ENCODE measurements at places on chromosomes 1 and 21.

GRCh38 chr1:110637475-110637874 lies 31.3 kb upstream of the KCNA2 start:
- no peak for DNase-seq

DNA sequence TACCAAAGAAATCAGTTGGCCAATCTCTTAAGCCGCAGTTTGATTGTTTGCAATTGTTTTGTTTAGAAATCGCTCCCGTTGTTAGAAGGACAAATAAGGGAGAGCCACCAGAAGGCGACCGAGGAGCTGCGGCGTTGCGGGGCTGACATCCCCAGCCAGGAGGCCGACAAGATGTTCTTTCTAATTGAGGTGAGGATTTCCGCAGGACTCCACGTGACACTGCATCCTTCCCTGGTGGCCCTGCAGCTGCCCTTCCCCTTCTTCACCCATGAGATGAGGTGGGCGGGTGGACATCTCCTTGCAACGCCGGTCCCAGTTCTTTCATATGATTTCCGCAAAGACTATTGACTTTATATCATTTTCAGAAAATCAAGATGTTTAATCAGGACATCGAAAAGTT lies 27.2 kb upstream of the MX1 start:
- DNase-seq: no peak

DNA sequence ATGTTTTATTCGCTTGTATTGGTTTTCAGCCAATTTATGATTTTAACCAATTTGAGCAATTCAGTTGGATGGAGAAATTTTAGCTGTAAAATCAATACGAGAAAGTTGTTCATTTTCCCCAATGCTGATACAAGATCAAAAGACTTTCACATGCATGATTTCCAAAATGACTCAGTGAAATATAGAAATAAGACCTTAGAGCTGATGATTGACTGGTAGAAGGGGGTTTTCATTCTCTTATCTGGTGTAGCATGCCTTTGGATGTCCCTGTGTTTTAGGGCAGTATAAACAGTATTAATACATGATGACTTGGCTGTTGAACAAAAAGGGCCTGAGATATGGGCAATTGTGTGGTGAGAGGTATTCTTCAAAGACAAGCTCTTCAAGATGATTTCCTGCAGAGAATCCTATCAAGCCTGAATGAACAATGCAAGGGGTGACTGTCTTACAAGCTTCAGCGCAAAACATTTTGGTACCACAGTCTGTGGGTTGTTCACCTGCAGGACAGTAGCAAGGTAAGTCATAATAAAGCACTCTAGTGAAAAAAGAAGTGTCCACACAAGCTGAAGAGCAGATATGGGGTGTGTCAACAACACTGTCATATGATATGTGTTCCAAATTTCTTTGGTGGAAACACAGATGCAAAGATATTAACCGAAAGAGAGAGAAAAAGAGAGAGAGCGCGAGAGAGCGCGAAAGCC lies 156.2 kb downstream of the TNFSF18 start:
- no peak for DNase-seq

GRCh38 chr1:168725831-168726230 lies 3.2 kb downstream of the DPT start:
- DNase-seq: no peak

DNA sequence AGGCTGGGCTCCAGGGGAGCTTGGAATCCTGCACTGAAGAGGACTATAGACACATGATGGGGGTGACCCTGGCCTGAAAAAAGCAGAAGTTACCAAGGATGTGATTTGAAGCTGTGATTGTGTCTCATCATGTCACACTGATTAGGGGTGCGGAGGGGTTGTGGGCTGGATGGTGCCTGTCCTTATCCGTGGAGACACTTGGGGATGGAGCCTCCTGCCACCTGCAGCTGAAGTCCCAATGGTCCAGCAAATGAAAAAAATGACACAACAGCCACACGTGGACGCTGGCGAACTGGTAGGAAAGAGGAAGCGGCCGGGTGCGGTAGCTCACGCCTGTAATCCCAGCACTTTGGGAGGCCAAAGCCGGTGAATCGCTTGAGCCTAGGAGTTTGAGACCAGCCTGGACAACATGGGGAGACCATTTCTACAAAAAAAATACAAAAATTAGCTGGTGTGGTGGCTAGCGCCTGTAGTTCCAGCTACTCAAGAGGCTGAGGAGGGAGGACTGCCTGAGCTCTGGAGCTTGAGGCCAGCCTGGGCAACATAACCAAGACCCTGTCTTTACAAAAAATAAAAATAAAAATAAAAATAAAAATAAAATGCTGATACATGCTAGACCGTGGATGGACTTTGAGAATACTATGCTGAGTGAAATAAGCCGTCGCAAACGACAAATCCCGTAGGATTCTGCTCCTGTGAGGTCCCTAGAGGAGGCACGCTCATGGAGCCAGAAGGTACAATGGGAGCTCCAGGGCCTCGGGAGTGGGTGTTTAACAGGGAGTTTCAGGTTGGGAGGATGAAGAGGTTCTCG lies 838 bp upstream of the IBA57 start:
- no peak for DNase-seq

All from NCI-H1105 treated with DMSO at 0.1 percent for 48 hours (cell line).